ENCODE measurements at places on chromosomes 5 and 9. TPM values are rescaled to one million over a fixed set of nuclear protein-coding genes. Genes with fewer than 3 reads are reported as not detected.

The CDO1 gene
- 18.1 TPM for polyA plus RNA-seq

The PCDHA5 gene
- not detected for polyA plus RNA-seq

The C5orf46 gene
- polyA plus RNA-seq = not detected

The APC gene
- 30.7 TPM for polyA plus RNA-seq

The KCNN2 gene
- 6.1 TPM for polyA plus RNA-seq

The CDHR2 gene
- not detected for polyA plus RNA-seq

GRCh38 chr5:157670662-157671591, at the start of gene C5orf52:
C5orf52 (plus strand) TSS chr5:157671533; CDS start chr5:157671615, 82 bp downstream.
- peak; percentile 43 for DNase-seq

GRCh38 chr5:136811086-136811485, 445.7 kb upstream of the TRPC7 start:
- DNase-seq = no peak

DNA sequence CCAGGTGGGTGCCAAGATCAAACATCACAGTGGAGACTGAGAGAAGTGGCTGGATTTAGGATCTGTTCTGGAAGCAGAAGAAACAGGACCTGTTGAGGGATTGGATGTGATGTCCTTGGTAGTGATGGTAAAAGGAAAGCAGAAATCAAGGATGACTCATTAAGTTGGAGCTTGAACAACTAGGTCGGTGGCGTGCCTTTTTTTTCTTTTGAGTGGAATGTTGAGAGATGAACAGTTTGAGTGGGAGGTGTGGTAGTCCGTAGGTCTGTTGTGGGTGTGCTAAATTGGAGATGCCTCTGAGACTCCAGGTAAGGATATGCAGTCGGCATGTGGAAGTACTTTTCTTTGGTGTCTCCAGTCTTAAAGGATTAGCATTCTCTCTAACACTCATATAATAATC, 92.1 kb upstream of the IL12B start:
- DNase-seq = no peak

- DNase-seq = no peak
Measured at GRCh38 chr9:128293091-128293490, 17.0 kb downstream of the SWI5 start.

DNA sequence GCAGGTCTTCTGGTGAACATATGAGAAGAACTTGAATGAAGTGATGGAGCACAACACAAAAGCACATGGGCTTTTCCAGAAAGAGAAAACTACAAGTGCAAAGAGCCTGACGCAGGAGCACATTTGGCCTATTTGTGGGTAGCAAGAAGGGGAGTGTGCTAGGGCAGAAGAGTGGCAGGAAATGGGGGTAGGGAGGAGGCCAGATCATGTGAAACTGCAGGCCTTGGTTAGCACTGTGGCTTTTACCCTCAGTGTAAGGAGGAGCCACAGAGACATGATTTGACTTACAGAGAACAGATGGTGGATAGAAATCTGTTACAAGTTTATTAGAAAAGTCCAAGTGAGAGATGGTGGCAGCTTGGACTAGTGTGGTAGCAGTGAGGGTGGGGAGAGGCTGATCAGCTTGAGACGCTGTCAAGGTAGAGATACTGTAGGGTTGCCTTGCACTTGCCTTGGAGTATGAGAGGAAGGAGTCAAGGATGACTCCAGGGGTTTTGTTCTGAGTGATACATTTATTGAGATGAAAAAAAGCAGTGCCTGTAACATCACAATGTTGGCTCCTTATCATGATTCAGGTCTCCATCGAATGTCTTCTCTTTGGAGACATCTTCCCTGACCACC, 126.7 kb downstream of the PPP2R2B start:
- no peak for DNase-seq

GRCh38 chr9:16453390-16453789, 417.1 kb downstream of the BNC2 start:
- DNase-seq = no peak

- peak; percentile 41 for DNase-seq
Measured at GRCh38 chr5:112174959-112175594, 244.0 kb downstream of the EPB41L4A start.

- no peak for DNase-seq
Measured at GRCh38 chr5:139277171-139277570, 16.4 kb upstream of the MATR3 start.

- peak; percentile 79 for DNase-seq
Measured at GRCh38 chr5:172106511-172107356, 81.3 kb downstream of the STK10 start.
